A549 treated with Mapracorat at 1 μM for 4 hours (cell line): ENCODE measurements at places on chromosomes 2 and 18. TPM values are rescaled to one million over a fixed set of nuclear protein-coding genes. Genes with fewer than 3 reads are reported as not detected.

MYCN gene
- not detected in 5 replicates for total RNA-seq

GULP1 gene
- total RNA-seq: 25.8 to 41.3 TPM (median 29.9 TPM) in 5 replicates

RTP5 gene
- not detected in 5 replicates for total RNA-seq

SLC30A3 gene
- total RNA-seq: 2.1 to 4.0 TPM (median 3.3 TPM) in 5 replicates

POTEI gene
- not detected in 5 replicates for total RNA-seq
